ENCODE measurements at places on chromosomes 1 and 21.

GRCh38 chr1:162329826-162330225, 46.8 kb downstream of the SPATA46 start:
- DNase-seq: no peak

- no peak for DNase-seq
Observed at GRCh38 chr1:215825056-215825455, 258.0 kb downstream of the KCTD3 start.

GRCh38 chr1:25150985-25151495, 81.3 kb downstream of the SYF2 start:
- no peak for DNase-seq

DNA sequence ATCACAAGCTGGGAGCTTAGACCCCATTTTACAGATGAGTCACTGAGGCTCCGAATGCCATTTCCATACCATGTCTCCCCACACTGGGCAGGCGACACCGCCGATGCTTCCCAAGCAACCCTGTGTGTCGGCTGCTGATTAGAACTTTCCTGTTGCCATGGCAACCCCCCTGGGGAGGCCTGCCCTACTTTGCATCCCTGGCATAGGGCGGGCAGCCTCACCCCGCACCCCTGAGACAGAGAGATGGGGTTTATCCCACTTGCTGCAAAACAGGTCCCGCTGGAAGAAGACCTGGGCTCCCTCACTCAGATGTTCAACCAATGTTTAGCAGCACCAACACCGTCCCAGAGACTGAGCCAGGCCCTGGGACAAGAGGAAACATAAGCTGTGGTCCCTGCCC, 81.5 kb downstream of the CAMK2N1 start:
- no peak for DNase-seq

DNA sequence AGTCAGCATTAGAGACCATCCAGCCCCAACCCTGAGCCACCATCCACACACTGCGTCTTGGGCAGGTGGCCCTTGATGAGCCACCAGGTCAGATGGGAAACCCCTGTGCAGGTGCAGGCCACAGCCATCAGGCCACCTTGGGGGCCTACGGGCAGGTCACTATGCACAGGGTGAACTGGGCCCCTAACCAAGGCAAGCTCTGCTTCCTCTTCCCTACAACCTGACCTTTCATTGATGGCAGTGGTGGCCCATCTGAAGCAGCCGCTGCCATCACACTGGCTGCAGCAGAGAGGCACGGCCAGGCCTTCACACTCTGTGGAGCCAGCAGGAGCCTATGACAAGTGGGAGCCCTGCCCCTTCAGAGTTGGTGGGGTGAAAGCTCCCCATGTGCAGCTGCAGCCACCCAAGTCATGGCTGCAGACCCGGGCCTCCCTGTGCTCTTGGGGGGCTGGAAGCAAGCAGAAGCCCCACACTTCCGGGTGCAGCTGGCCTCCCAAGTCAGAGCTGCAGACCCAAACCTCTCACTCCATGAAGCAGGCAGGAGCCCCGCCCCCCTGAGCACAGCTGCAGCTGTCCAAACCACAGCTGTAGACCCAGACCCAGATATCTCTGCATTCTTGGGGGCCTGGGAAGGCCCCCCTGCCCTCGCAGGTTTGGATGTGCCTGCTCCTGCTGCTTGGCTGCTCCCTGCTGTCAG, 681.5 kb downstream of the MATN1 start:
- DNase-seq: no peak

- no peak for DNase-seq
Observed at GRCh38 chr1:228469413-228470162, 17.6 kb upstream of the RNF187 start.
